ENCODE measurements at places on chromosomes 5 and 9.
A peak's percentile ranks its signal among the peaks of the same experiment; 100 is the strongest.

GRCh38 chr5:126866851-126867636 is 90.1 kb downstream of the LMNB1 start:
- no peak for DNase-seq

DNA sequence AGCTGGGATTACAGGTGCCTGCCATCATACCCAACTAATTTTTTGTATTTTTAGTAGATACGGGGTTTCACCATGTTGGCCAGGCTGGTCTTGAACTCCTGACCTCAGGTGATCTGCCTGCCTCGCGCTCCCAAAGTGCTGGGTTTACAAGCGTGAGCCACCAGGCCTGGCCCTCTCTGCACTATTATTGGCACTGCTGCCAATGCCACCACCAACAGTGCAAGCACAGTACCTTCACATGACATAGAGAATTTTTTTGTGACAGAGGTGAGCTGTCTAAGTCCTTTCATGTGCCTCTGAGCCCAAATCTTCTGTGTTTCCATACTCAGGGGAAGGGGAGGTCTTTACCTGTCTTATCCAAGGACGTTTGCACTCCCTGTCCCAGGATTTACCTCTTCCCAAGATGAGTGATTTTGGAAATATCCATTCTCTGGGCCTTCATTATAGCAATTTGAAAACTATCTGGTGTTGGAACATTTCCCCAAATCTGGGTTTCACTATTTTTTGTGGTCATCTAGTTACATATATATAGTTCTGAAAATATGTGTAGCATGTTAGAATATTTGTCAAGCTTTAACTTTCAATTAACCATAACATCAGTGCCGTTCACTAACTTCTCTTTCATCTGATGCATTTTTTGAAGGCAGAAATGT is 5.4 kb upstream of the CD180 start:
- no peak for DNase-seq

- DNase-seq, result no peak
These were observed 203.8 kb downstream of the ZSWIM6 start for GRCh38 chr5:61535828-61536227.

DNA sequence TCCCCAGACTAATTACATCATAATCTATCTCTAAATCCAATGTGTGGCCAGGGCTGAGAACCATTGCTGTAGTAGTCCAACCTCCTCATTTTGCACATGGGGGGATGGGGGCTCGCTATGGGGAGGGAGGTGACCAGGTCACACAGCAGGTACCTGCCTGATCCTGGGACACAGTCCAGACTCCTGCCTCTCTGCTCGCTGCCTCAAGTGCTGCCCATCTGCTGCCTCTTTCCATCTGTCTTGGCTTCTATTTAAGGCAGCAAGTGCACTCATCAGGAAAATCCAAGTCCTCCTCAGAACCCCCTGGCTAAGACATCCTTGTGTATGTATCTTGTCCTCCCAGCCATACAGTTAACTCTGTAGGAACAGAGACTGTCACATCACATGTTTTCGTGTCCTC is 57.7 kb upstream of the FRRS1L start:
- DNase-seq, result peak; percentile 97

DNA sequence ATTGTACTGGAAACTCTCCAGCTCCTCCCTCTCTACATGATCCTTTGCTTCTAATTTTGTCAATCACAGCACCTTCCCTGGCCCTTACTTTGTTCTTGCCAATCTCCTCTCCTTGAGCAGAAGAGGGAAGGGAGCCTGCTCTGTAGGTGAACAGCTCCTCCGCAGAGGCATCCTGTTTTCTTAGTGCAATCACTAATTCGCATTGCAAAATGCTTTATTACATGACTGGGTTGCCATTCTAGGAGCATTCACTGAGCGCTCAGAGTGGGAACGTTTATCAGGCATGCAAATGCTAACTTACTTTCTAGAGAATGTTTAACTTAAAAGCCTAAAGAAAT is 416 bp upstream of the SNX18 start:
- no peak for DNase-seq

GRCh38 chr5:137933491-137933911 is 44.2 kb downstream of the PKD2L2 start:
- no peak for DNase-seq

GRCh38 chr5:171764265-171764664 is 21.4 kb upstream of the SMIM23 start:
- DNase-seq, result no peak

DNA sequence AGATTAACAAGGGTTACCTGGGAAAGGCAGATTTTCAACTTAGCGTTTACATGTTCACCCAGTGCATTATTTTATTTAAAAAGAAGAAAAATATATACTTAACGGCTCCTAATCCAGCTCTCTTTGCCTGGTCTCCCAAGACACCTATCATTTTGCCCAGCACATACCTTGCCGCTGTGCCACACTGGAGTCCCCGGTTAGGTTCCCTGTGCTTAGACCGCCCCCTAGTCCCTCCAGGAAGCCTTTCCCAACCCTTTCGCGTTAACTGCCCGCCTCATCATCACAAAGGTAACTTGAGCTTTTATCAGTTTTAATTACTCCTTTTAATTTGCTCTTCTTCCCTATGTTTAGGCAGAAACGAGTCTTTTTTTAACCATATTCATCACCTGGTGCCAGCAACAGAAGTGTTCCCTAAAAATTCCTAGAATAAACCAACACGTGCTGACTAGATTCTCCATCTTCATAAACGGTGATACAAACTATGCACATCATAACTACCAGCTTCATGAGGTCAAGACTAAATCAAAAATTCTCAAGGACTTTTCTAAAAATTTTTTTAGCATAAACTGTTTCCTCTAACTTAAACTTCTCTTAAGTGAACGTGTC is 19.7 kb downstream of the DNAJA1 start:
- DNase-seq, result peak; percentile 63

GRCh38 chr5:102975457-102976182 is 144.3 kb downstream of the GIN1 start:
- DNase-seq, result no peak

DNA sequence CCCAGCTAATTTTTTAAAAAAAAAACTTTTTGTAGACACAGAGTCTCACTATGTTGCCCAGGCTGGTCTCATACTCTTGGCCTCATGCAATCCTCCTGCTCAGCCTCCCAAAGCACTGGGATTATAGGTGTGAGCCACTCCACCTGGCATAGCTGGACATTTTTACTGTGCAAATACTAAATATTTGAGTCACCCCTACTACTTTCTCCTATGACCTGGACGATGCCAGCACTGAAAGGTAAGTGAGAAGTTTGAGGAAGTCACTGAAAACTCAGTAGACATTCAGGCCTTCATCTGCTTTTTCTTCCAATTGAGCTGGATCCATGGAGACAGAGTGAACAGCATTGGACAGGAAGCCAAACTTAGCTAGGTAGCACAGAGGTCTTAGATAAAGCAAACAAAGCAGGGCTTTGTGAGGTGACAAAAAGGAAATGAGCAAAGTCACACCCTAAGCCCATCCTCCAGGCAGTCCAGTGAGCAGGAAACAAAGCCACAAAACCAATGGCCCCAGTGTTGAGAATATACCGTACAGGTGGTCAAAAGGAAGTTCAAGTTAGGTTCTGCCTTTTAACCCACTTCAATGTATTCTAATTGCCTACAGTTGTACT is 192.6 kb upstream of the RASA1 start:
- no peak for DNase-seq

DNA sequence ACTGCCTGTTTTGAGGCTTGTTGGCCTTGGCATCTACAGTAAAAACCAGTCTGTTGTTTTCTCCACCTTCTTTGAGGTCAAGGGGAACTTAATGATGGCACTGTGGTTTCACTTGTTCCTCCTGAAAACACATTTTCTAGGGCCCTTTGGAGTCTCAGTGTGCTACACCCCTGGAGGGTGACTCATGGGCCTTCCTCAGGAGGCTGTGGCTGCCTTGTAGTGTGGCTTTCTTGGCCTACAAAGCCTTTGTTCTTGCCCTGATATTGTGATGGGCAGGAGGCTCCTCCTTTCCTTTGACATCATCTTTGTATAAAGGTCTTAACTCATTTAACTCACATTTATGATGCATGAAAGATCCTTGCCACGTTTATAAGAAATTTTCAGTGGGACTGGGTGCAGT is 56.3 kb upstream of the GPBP1 start:
- DNase-seq, result no peak

DNA sequence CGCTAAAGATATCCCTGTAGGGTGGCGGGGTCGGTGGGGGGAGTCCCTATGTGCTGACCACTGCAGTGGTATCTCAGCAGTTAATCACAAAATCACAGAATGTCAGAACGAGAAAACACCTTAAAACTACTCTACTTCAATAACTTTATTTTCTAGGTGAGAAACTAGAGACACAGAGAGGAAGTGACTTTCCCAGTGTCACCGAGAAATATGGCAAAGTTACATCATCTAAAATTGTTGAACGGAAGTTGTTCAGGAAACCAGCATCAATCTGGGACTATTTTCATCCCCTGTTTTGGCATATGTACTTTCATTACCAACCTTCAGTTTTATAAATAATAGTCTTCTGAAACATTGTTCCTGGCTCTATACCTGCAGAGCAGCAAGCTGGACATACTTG is 384.0 kb downstream of the SPOCK1 start:
- no peak for DNase-seq

GRCh38 chr9:105082843-105083242 is 154.9 kb upstream of the ABCA1 start:
- no peak for DNase-seq

DNA sequence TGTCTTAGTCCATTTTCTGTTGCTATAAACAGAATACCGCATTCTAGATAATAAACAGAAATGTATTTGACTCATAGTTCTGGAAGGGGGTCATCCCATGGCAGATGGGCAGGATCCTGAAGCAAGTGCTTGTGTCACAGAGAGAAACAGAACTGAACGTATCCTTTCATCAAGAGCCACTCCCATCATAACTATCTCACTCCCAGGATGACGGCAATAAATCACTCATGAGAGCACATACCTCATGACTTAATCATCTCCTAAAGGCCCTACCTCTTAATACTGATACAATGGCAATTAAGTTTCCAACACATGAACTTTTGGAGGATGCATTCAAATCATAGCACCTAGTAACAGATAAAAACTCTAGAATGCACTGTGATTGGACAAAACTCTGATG is 142.9 kb downstream of the CAMK4 start:
- DNase-seq, result no peak

DNA sequence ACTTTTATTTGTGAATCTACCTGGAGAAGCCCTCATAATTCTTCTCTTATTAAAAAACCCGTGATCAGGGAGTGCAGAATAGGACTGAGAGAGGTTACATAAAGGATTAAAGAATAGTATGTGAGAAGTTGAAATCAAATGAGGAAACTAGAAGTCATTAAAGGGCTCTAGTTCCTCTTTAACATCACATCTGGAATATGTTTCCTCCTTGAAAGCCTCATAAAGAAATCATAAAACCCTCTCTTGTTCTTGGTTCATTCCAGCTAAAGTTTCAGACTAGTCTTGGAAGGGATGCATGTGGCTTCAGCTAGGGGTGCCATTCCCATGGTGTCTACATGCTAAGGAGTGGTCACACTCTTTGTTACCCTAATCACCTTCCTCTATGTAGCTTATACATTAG is 5.7 kb upstream of the C5orf46 start:
- DNase-seq, result no peak

GRCh38 chr5:43104057-43104456 is 16.7 kb upstream of the ZNF131 start:
- DNase-seq, result no peak

- DNase-seq, result peak; percentile 87
These were observed 7.8 kb downstream of the EXOSC2 start for GRCh38 chr9:130701059-130702022.

GRCh38 chr5:37740331-37741066 is 99.3 kb downstream of the GDNF start:
- DNase-seq, result no peak

GRCh38 chr9:33748633-33749304 is 46.6 kb upstream of the PRSS3 start:
- no peak for DNase-seq

- DNase-seq, result no peak
These were observed 88.4 kb upstream of the TNFSF8 start for GRCh38 chr9:115018547-115019435.

All from WERI-Rb-1 (cell line).